ENCODE measurements at places on chromosomes 4 and X.

- no peak for DNase-seq
Measured at GRCh38 chrX:123773258-123773988, 40.6 kb upstream of the THOC2 start.

DNA sequence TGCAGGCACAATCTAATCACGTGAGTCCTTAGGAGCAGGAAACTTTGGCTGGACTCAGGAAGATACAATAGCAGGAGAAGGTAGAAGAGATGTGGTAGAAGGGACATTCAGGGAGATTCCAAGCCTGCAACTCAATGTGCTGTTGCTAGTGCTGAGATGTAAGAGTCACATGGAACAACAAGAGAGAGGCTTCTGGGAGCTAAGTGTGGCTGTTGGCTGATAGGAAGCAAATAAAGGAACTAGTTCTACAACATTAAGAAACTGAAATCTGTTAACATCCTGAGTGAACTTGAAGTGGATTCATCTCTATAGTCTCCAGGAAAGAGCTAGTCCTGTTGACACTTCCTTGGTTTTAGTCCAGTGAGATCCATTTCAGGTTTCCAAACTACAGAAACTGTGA, 1207.4 kb downstream of the ADGRL3 start:
- no peak for DNase-seq

- no peak for DNase-seq
Measured at GRCh38 chrX:143304025-143304424, 213.2 kb downstream of the SPANXN3 start.

DNA sequence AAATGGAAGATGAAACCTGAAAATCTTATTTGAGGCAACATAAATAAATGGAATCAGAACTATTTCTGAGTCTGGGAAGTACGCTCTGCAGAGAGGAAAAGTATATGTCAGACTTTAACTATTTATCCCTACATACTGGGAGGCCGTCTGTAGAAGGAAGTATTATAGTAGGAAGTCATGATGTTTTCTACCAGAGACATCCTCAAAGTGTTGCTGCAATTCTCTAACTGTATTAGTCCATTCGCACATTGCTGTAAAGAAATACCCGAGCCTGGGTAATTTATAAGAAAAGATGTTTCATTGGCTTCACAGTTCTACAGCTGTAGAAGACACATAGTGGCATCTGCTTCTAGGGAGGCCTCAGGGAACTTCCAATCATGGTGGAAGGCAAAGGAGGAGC, 88.7 kb upstream of the TBL1X start:
- DNase-seq: no peak

GRCh38 chr4:139892973-139893736, 227.5 kb downstream of the MGST2 start:
- DNase-seq: no peak

DNA sequence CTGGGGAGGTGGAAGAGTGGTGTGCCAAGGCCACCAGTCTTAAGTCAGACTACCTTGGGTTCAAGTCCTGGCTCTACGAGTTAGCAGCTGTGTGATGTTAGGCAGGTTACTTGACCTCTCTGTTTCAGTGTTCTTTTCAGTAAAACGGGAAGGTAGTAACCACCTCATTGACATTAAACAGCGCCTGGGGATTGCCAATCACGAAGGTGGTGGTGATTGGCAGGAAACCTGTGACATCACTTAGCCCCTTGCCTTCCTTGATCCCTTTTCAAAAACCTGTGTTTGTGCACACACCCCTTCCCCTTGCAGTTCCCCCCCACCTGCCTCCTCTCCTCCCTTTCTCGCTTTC, 7.6 kb downstream of the KLF3 start:
- no peak for DNase-seq

GRCh38 chr4:159282329-159282728, 179.4 kb downstream of the RAPGEF2 start:
- no peak for DNase-seq

DNA sequence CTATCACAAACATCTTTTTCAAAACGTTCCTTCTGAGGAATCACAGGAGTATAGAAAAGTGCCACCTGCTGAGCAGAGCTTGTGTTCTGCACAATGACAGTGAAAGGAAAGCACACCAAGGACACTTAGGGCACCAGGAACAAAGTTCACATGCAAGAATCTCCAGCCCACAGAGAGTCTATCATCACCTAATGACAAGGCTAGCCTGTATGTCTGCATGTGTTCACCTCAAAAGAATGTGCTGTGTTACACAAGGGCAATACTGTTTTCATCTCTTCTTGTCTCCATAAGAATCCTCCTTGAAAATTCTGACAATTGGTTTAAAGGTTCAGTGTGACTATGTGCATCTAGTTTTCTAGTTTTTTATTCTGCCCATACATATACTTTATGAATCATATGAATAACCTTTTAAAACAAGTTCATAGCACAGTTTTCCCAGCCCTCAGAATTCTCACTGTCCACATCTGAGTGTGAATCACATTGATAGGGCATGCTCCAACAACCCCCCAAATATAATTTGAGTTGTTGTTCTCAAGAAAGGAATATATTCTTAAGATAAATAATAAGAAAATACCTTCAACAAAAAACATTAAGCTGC, 118.0 kb downstream of the PWWP3B start:
- no peak for DNase-seq

DNA sequence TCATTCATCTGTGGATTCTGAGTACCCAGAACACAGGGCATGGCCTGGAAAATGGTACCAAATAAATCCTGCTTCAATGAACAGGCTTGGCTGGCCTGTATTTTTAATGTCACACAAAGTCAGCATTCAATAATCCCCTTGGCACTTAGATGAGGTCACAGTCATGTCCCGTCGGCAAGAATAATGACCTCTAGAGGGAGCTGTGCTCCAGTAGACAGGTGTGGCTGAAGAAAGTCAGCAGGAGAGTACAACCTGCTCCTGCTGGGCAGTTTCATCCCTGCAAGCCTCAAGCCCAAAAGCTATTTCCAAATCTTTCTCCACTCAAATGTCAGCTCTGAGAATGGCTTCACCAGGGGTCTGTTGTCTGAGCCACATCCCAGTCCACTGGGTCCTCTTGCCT, 404.0 kb upstream of the F9 start:
- no peak for DNase-seq

GRCh38 chr4:57287687-57288604, 177.8 kb upstream of the IGFBP7 start:
- DNase-seq: no peak

DNA sequence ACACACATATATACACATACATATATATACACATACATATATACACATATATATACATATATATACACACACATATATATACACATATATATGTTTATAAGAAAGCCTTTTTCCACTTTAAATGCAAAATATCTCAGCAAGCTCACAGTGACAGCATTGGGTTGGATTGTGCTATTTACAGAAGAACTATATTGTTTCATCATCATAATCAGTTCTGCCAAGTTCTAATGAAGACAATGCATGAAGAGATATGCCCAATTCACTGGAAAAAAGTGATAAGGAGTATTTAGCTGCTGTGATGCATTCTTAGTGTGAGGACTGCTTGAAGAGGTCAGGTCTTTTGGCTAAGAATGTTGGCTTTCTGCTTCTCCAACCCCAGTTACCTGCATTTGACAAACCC, 54.4 kb downstream of the RNF150 start:
- no peak for DNase-seq

- DNase-seq: no peak
Measured at GRCh38 chrX:44178274-44179053, 165.0 kb downstream of the EFHC2 start.

GRCh38 chr4:7762376-7763030, 177.2 kb downstream of the AFAP1 start:
- DNase-seq: no peak

DNA sequence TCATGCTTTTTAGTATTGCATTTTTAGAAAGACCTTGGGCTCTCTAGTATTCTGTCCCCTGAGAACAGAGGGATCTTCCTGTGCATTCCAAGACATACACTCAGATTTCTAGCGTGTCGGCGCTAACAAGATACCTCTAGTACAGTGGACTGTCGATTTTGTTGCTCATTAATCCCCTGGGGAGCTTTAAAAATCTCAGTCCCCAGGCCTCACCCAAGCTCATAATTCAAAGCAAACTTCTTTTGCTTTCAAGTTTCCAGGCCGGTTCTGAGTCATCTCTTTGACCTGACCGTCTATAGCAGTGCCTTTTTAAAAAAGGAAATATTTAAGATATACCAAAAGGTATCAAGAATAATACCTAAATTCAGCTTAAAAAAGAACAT, 137.0 kb downstream of the AMMECR1 start:
- DNase-seq: no peak

GRCh38 chr4:6270636-6271121, 1.0 kb downstream of the WFS1 start:
- no peak for DNase-seq

DNA sequence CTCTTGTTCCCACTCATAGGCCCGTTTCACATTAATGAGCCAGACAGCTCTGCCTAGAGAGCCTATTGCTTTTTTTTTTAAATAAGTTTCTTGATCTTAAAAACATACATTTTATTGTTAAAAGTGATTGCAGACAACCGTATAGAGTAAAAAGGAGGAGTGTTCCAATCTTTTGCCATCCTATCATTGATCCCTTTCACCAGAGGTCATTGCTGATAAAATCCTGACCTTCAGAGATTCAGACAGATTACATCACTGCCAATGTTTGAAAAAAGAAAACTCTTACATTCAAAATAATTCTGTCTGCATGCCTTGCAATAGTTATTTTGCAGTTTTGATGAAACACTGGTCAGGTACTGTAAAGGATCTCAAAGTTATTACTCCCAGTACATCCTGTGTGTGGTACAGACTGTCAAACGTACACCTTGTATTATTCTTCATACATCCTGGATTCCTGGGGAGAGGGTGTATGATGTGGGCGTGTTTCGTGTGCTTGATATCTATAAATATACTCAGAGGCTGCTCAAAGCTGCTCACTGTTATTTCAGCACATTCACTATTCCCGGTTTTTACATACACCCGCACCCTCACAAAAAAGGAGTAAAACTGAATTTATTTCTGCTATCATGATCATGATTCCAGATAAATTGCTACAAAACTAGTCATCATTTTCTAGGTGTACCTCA, 15.4 kb upstream of the KLHL2 start:
- no peak for DNase-seq

- DNase-seq: no peak
Measured at GRCh38 chr4:144970597-144970996, 127.4 kb downstream of the ANAPC10 start.

GRCh38 chr4:38145741-38146140, 185.5 kb downstream of the PTTG2 start:
- DNase-seq: no peak

DNA sequence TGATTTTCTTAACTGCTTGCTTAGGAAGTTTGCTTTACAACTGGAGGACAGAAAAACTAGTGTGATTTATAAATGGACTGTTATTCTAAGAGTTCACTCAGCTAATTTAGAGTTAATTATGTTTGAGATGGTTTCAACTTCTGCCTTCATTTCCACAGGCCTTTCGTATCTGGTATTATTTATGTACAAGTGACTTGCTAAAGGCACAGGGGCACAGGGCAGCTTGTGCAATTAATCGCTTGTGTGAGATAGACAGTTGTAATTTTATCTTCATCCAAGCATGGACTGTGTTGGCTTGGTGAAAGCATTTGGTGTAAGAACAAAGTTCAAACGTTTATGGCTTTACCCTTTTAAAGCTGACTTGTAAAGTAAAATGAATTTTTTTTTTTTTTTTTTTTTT, 38.3 kb downstream of the GPAT3 start:
- DNase-seq: no peak

DNA sequence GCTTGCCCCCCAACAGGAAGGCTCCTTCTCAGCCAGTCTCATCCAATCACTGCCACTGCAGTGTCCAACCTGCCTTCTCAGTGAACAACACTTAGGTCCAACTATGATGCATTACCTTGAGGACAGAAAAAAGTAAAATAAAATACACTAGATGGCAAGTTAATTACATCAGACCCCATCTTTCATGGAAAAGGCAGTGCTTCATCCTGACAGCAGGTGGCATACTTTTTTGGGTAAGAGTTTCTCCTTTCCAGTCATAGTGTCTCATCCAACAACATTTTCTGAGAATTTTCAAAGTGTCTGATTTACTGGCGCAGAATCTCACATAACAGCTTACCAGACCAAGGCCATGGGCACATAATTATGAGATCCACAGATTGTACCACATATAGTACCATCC, 1742.8 kb downstream of the PCDH7 start:
- DNase-seq: no peak

- no peak for DNase-seq
Measured at GRCh38 chr4:64174247-64174882, 234.9 kb downstream of the TECRL start.

DNA sequence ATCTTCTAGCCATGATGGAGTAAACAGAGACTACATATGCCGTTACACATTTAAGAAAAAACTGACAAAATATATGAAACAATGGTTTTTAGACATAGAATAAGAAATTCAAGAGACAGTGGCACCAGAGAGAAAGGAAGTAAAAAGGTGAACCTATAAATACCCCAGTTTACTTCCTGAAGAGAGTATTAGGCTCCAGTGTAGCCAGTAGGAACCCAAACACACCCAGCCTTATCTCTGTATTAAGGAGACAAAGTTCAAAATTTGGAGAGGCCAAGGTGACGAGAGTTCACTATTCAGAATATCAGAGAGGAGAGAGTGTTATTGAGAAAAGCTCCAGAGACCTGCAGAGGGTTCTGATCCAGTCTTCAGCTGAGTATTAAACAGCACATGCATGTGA, 119.0 kb downstream of the TET2 start:
- no peak for DNase-seq

- DNase-seq: no peak
Measured at GRCh38 chr4:182065255-182065654, 177.9 kb upstream of the TENM3 start.

DNA sequence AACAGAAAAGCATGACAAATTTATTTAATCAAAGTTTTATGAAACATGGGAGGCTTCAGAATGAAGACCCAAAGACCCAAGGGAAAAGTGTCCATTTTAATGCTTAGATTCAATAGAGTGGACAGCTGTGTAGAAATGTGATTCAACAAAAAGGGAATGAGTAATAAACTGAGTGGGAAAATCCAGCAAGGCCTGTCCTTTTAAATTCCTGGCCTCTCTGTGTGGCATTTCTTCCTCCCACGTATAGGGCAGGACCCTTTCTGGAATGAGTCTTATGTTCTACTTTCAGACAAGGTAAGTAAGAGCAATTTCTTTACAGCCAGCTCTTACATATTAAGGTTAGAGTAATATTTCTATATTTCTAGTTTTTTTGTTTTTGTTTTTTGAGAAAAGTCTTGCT, 14.5 kb downstream of the AASDH start:
- DNase-seq: no peak

DNA sequence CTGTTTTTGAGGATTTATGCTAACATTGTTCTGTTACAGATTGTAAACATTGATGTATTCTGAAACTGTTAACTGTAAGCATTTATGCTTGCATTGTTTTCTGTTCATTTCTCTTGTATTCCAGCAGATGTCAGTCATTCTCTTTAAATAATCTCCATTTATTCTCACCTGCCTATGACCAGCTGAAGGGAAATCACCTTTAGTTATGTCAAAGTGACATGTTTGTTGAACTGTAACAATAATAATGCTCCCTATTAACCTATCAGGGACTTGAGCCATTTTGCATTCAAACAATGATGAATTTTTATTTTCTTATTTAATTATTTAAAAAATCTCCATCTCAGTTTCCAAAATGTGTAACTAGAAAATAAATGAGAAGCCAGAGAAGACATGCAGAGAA, 58.0 kb downstream of the SPCS3 start:
- DNase-seq: no peak

Data from stimulated activated CD8-positive, alpha-beta memory T cell treated with anti-CD3 and anti-CD28 coated beads, Interleukin-4, amount 100 ng/mL, for 1 hour (primary cell).